Neural progenitor cell (in vitro differentiated cells): ENCODE measurements at places on chromosomes 5 and 9.

DNA sequence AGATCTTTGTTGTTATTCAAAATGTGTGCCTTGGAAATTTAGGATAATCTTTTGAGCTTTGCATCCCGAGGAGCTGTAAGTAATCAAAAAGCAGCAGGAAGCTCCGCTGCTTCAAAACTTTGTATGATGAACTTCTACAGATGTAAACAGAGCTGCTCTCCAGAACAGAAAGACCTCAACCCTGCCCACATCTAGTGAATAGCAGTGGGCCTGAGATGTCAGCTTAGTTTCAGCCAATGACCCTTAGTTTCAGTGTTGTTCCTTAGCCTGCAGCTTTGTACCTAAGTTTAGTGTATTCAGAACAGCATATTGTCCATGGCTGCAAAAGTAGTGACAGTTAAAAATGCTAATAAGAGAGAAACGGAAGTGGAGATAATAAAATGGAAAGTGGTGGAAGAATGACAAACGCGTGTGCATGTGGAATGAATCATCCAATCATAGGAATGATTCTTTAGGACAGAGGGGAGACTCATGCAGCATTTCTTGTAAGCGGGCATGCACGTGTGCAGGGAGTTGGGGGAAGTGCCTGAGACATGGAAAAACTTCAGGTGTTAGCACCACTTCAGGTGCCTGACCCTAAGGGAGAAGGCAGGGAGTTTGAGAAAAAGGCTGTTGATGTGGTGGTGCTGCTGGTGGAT, 24.9 kb downstream of the SNX24 start:
- DNase-seq = no peak

DNA sequence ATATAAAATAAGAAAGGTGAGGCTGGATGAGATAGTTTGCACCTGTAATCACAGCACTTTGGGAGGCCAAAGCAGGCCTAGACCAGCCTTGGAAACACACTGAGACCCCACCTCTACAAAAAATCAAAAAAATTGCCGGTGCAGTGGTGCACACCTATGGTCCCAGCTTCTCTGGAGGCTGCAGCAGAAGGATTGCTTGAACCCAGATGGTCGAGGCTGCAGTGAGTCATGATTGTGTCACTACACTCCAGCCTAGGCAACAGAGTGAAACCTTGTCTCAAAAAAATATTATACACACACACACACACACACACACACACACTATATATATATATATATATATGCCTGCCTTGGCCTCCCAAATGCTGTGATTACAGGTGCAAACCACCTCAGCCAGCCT, 1.3 kb downstream of the SLC35D2 start:
- DNase-seq = no peak

GRCh38 chr9:93466416-93467061, 13.2 kb upstream of the FAM120AOS start:
- no peak for DNase-seq

GRCh38 chr5:100840370-100840769, 62.7 kb downstream of the ST8SIA4 start:
- no peak for DNase-seq

GRCh38 chr9:69919461-69920061, 98.9 kb downstream of the CFAP95 start:
- DNase-seq = peak; percentile 78

DNA sequence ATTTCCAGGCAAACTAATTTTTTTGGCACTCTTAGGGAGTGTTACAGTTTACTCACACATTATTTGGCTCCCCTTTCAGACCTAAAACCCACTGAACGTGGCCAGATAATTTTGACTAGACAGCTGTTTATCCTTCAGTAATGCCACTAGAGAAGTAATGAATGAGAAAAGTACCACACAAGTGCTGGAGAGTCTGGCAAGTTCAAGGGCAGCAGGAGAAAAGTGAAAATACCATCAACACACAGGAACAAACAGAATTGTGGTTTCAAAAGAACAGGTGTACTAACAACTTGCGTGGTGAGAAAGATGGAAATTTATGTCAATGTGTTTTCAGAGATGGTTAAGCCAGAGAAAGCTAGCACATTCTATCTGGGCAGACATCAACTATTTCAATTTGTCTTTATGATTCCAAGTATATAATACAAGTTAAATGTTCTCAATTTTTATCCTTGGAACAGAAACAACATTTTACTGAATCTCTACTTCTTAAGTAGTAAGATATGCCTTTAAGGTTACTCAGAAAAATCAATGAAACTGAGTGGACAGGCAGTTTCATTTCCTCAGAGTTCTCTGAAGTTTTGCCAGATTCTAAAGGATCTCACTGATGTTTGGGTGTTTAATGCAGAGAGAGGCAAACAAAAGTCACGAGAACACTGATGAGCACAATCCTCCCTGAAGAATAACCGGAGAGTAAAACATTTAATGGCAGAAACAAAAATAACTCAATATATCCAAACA, 91.0 kb downstream of the ARSB start:
- DNase-seq = no peak

DNA sequence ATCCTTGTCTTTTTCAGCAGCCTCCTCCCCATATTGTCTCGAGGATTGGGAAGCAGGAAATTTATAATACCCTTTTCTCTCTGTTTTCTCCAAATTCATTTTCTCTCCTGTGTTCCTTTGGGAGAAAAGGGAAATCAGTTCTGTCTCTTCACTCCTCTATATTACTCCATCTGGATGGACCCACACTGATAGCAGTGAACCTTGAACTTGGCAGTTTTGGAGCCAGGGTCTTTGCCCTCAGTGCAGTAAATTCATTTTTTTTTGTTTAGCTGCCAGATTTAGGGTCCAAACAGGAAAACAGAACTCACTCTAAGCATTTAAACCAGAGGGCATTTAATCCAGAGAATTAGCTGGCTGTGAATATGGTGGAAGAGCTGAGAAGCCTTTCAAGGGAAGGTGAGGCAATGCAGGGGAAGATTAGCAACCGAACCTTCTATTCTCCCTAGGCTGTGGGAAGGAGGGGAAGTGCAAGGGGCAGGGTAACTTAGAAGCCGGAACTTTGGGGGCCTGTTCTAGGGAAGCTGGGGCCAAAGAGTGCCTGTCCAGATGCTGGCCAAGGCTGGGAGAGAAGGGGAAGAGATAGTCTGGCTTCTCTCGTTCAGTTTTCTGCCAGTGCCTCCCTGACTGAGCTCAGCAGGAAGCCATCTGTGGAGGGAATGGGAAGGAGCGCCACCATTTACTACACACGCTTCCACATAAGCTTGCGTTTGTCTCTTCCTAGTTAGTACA, 16.3 kb upstream of the NPR2 start:
- DNase-seq = peak; percentile 51

DNA sequence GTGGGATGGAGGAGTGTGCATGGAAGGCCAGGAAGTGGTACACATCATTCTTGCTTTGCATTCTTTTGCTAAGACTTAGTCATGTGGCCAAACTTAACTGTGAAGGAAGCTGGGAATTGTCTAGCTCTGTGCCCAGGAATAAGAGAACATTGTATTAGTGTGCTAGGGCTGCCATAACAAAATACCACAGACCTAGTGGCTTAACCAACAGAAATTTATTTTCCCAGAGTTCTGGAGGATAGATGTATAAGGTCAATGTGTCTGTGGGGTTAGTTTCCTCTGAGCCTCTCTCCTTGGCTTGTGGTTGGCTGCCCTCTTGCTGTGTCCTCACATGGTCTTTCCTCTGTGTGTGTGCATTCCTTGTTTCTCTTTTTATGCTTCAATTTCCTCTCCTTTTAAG, 32.4 kb downstream of the NNT start:
- DNase-seq = no peak

DNA sequence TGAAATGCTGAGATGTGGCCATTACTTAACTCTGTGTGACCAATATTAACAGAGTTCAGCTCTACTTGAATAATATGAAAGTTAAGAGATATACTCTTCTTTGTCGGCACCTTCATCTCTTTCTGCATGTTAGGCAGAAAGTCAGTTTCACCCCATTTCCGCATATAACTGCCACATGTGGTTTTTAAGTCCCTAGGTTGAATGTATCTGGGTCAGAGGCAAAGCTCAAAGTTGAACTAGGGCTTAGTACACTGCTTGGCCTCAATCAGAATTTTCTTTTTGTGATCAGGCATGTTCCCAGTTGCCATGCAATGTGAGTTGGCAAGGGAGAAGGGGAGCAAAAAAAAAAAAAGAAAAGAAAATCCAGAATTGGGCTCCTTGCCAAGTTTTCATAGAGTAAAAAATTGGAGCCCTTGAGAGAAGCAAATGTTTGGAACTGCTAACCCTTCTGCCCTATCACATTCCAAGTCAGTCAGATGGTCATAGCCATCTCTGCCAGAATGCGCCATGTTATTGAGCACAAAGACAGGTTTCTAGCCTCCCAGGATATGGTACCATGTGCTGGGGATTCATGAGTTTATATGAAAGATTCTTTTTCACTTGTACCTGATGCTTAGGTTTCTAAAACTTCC, 251.2 kb upstream of the RORB start:
- DNase-seq = no peak

DNA sequence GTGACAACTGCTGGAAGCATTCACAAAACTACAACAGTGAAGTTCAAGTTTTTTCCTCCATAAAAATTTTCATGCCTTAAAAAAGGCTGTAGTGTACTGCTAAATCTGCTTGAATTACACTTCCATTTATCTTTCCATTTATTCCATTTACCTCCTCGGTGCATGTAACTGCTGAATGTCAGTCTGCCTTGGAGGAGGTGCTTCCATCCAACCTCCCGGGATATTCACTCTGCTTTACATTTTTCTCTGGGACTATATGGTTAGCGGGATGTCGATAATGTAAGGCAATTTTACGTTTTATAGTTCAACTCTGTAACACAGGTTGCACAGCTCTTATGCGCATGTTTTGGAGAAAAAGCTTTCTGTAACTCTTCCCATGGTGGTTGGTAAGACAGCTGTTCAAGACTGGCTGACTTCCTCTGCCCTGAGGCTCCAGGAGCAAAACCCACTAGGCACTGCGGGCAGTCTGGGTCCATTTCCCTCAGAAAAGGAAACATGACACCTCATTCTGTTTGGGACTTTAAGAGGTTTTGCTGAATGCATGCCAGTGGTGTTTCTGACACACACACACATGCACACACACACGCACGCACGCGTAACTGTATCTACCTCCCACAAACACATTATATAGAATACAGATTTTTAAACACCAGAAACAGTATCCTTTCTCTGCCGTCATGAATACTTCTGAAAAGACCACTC, 66.1 kb downstream of the SPTLC1 start:
- DNase-seq = peak; percentile 69

- no peak for DNase-seq
Measured at GRCh38 chr5:10762776-10763500, 1.9 kb upstream of the DAP start.

DNA sequence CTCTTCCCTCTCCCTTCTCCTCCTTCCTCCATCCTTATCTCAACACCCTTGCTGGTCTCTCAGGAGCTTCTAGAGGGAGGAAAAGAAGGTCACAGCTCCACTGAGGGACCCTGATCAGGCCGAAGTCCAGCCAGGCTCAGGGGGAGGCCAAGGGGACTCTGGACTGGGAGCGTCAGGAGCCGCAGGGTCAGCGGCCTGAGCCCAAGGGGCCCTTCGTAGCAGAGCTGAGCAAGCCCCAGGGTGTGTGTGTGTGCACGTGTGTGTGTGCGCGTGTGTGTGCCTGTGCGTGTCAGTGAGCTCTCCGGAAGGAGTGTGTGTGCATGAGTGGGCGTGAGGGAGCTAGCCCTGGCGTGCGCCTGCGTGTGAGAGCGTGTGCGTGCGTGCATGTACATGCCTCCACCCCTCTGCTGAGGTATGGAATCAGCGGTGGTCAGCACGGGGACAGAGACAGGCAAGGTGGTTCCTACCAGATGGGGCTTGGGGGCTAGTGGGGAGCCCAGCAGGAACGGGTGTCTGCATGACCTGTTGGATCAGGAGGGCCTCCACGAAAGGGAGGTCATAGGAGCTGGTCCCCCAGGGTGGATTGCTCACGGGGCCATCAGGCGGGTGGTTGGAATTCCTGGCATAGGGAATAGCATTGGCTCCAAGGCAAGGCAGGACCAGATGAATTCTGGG, 10.0 kb upstream of the AGPAT2 start:
- DNase-seq = no peak

GRCh38 chr9:126615245-126615790, 1.6 kb downstream of the LMX1B start:
- DNase-seq = peak; percentile 55

GRCh38 chr5:138230981-138231589, 18.0 kb upstream of the CDC23 start:
- DNase-seq = no peak

DNA sequence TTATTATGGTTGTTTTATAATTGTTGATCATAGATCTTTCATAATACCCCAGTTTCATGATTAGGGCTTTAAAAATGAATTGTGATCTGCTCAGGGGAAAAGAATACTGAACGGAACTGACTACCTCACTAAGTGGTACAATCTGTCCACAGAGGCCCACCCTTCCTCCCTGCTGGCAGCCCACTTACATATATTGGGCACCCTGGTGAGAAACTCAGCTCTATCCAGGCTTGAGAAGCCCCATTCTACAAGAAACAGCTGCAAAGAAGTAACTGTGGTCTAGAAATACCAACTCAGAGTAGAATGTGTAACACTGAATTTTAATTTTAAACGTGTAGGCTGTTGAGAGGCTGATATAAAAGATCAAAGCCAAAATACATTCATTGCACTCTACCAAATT, 46.9 kb downstream of the TSSK1B start:
- no peak for DNase-seq

GRCh38 chr9:127114606-127115005, 7.8 kb downstream of the ANGPTL2 start:
- no peak for DNase-seq

- peak; percentile 16 for DNase-seq
Measured at GRCh38 chr9:98568909-98569469, 139.7 kb downstream of the GABBR2 start.

DNA sequence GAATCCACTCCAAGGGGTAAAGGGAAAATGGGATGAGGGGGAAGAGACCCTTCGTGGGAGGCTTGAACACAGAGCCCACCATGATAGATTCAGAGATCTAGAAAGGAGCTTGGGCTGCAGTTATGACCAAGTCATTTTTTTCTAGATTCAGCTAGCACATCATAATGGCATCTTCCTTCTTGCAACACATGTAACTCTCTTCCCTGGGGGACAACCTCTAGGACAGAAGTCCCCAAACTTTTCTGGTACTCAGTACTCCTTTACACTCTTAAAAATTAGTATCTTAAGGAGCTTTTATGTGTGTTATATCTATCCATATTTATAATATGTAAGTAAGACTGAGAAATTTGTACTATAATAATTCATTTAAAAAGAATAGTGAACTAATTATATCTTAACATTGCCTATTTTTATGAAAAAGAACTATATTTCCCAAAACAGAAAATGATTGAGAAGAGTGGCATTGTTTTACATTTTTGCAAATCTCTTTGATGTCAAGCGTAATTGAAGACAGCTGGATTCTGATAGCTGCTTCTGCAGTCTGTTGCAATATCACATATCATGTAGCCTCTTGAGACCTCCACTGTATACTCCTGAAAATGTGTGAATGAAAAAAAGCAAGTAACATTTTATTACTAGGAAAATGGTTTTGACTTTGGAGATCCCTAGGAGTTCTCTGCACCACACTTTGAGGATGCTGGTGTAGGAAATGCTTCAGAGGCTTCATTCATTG, 875 bp downstream of the ACO1 start:
- DNase-seq = no peak
